ENCODE measurements at places on chromosomes 16 and 17. TPM values are rescaled to one million over a fixed set of nuclear protein-coding genes. Genes with fewer than 3 reads are reported as not detected.

- H3K27me3 ChIP-seq: peaks cover 3% of the 10 kb centered on the region
- H3K4me1 ChIP-seq: peaks cover 26% of the 10 kb centered on the region
- H3K36me3 ChIP-seq: no peaks in the 10 kb centered on the region
- H3K4me3 ChIP-seq: peak overlapping the region; percentile 83
- peak overlapping the region; percentile 86 for H3K27ac ChIP-seq
Observed at GRCh38 chr17:16215965-16216316, 607 bp upstream of the NCOR1 start.

UMOD gene
- not detected for total RNA-seq

DNA sequence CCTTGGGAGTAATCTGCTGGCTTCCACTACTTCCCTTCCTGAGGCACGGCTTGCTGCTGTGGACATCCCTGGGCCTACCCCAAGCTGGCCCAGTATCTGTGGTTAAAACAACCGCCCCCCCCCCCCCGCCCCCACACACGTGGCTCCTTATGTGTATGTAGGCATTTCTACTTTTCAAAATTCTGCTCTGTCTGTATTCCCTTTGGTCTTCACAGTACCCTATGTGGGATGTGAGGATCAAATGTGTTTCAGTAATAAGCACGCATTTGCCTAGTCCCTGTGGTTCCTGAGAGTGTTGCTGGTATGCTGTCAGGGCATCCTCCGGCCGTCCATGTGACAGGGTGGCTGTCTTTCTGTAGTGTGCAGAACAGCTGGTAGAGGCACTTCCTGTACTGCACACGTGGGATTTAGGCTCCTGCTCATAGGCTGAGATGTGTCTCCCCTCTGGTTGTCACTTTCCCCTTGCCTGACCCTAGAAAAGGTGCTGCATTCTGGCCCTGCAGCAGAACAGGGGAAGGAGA, 2.2 kb downstream of the NT5M start:
- no peak for DNase-seq
- H3K4me3 ChIP-seq: no peak overlapping the region
- H3K27ac ChIP-seq: no peak overlapping the region
- H3K27me3 ChIP-seq: peaks cover 6% of the 10 kb centered on the region
- peaks cover 17% of the 10 kb centered on the region for H3K4me1 ChIP-seq

GRCh38 chr17:21194703-21195102, 19.3 kb downstream of the TMEM11 start:
- peaks cover 7% of the 10 kb centered on the region for H3K27me3 ChIP-seq
- no peak for DNase-seq
- H3K36me3 ChIP-seq: peaks cover 53% of the 10 kb centered on the region
- no peak overlapping the region for H3K4me3 ChIP-seq
- no peak overlapping the region for H3K27ac ChIP-seq
- peaks cover 29% of the 10 kb centered on the region for H3K4me1 ChIP-seq

DNA sequence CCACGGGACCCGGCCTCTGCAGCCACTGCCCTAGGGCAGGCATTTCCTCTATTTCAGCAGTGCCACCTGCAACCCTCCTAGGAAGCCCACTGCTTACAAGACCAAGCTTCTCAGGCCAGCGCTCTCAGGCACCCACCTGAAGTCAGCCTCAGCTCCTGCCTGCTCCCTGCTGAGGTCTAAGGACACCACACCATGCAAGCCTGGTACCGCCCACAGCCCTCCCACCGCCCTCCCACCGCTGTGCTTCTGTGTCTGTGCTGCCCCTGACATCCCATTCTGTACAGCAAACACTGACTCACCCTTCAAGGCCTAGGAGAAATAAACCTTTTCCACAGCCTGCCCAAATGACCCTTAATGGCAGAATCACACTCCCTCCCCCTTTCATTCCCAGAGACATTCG, 6.3 kb downstream of the CLUH start:
- peaks cover 13% of the 10 kb centered on the region for H3K27me3 ChIP-seq
- H3K4me3 ChIP-seq: peak overlapping the region; percentile 37
- H3K36me3 ChIP-seq: peaks cover 10% of the 10 kb centered on the region
- DNase-seq: no peak
- peaks cover 9% of the 10 kb centered on the region for H3K4me1 ChIP-seq

PCGF2 gene
- 79.4 TPM for total RNA-seq

KRT33A gene
- total RNA-seq: not detected

- no peaks in the 10 kb centered on the region for H3K4me1 ChIP-seq
- no peaks in the 10 kb centered on the region for H3K27me3 ChIP-seq
- H3K36me3 ChIP-seq: peaks cover 5% of the 10 kb centered on the region
- H3K27ac ChIP-seq: no peak overlapping the region
Observed at GRCh38 chr16:58284469-58284868, 10.4 kb downstream of the PRSS54 start.

GRCh38 chr17:81966343-81967243, 5.6 kb upstream of the NOTUM start:
- no peaks in the 10 kb centered on the region for H3K36me3 ChIP-seq
- peaks cover 23% of the 10 kb centered on the region for H3K27me3 ChIP-seq
- no peak overlapping the region for H3K4me3 ChIP-seq
- no peaks in the 10 kb centered on the region for H3K4me1 ChIP-seq

- no peak for DNase-seq
- no peak overlapping the region for H3K4me3 ChIP-seq
- H3K4me1 ChIP-seq: peaks cover 4% of the 10 kb centered on the region
- H3K36me3 ChIP-seq: peaks cover 6% of the 10 kb centered on the region
- H3K27me3 ChIP-seq: peaks cover 12% of the 10 kb centered on the region
- no peak overlapping the region for H3K27ac ChIP-seq
Observed at GRCh38 chr16:67750466-67750865, 31.4 kb upstream of the GFOD2 start.

CNEP1R1 gene
- total RNA-seq: 32.7 TPM

MPV17L gene
- 0.26 TPM for total RNA-seq

SSTR5 gene
- total RNA-seq: not detected

DNA sequence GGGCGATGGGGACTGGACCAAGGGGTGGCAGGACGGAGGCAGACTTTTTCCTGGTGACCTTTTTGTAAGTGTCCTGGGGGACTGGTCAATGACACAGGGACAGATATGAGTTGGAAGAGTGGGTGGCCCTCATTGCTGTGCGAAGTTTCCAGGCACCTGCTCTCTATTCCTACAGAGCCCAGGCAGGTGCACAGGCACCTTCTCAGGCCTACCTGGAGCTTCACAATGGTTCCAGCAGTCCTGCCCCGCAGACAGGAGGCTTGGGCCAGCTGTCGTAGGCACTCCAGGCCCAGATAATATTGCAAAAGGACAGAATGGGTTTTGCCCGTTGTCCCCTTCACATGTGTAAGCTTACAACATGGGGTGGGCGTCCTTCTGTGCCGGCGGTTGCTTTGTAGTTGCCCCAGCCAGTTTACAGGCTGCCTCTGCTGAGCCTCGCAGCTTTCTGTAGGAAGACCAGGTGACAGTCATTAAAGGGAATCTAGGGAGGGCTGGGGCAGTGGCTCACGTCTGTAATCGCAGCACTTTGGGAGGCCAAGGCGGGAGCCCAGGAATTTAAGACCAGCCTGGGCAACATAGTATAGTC, 84.3 kb downstream of the ARHGAP23 start:
- H3K4me3 ChIP-seq: no peak overlapping the region
- peaks cover 29% of the 10 kb centered on the region for H3K27me3 ChIP-seq
- H3K4me1 ChIP-seq: peaks cover 26% of the 10 kb centered on the region

SMIM36 gene
- total RNA-seq: not detected

GRCh38 chr16:27780468-27781194, 230.7 kb downstream of the KATNIP start:
- no peaks in the 10 kb centered on the region for H3K36me3 ChIP-seq

GRCh38 chr16:63192980-63193379, 1156.7 kb upstream of the CDH8 start:
- peaks cover 2% of the 10 kb centered on the region for H3K27me3 ChIP-seq
- no peak overlapping the region for H3K4me3 ChIP-seq
- H3K27ac ChIP-seq: no peak overlapping the region
- no peaks in the 10 kb centered on the region for H3K4me1 ChIP-seq
- no peaks in the 10 kb centered on the region for H3K36me3 ChIP-seq
- no peak for DNase-seq

GRCh38 chr16:57071831-57072582, 20.4 kb upstream of the CPNE2 start:
- H3K36me3 ChIP-seq: no peaks in the 10 kb centered on the region
- H3K4me3 ChIP-seq: no peak overlapping the region
- H3K27ac ChIP-seq: peak overlapping the region; percentile 15

CCL3 gene
- total RNA-seq: not detected

DNA sequence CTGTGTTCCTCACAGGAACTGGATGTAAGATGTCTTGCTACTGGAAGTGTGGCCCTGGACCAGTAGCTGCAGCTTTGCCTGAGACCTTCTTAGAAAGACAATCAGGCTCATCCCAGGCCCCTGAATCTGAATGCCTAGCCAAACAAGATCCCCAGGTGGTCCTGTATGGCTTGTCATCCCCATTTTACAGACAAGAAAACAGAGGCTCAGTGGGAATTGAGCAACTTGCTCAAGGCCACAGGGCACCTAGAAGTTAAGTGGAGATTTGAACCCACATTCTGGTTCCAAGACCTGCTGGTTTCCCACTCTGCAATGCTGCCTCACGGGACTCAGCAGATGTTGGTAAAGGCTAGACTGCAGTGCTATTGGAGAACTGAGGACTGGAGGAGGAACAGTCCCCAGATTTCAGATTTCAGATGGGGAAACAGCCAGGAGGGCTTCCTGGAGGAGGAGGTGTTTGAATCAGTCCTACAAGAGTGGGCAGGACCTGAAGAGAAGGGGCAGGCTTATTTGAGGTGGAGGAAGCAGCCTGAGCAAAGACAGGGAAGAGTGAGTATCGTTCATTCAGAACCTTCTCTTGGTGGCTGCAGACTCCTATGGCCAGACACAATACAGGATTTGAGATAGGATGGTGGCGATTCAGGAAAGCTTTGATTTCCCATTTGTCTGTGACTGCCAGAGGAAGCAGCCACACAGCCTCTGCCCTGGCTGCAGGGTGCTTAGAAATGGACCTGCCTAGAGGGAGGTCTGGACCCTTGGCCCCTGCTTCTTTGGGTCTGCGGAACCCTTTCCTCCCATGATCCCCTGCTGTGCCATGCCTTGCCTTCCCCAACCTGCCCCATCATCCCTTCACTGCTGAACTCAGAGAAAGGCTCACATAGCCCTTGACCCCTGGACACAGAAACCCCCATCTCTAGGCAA, 233.4 kb upstream of the NLRP1 start:
- no peak overlapping the region for H3K4me3 ChIP-seq
- no peaks in the 10 kb centered on the region for H3K27me3 ChIP-seq
- no peaks in the 10 kb centered on the region for H3K36me3 ChIP-seq
- no peak for DNase-seq

CCL17 gene
- not detected for total RNA-seq

USP43 gene
- 0.90 TPM for total RNA-seq

GRCh38 chr16:4987250-4987579, 29.1 kb downstream of the SEC14L5 start:
- H3K4me1 ChIP-seq: no peaks in the 10 kb centered on the region
- no peak overlapping the region for H3K27ac ChIP-seq
- H3K36me3 ChIP-seq: no peaks in the 10 kb centered on the region

DNA sequence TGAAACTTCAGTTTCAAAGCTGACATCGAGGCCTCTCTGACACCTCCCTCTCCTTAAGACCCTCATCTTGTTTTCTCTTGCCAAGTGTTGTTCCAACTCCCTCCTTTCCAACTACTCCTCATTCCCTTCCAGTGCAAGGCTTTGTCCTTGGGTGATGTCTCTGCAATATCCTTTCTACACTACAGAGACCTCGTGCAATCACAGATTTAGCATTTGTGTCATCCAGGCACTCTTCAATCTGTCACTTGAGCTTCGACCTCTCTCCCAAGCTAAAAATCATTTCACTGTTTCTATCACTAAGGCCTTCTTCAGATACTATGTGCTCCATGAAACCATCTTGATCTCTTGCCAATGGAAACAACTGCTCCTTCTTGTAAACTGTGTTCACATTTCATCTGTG, 31.6 kb downstream of the TEKT3 start:
- H3K27me3 ChIP-seq: peaks cover 3% of the 10 kb centered on the region
- H3K36me3 ChIP-seq: peaks cover 6% of the 10 kb centered on the region
- no peak overlapping the region for H3K27ac ChIP-seq

C16orf90 gene
- total RNA-seq: not detected

GRCh38 chr17:64022611-64023063, 2.2 kb upstream of the ICAM2 start:
- H3K27me3 ChIP-seq: no peaks in the 10 kb centered on the region
- no peak overlapping the region for H3K27ac ChIP-seq
- no peaks in the 10 kb centered on the region for H3K36me3 ChIP-seq
- DNase-seq: no peak

CFAP97D1 gene
- 0.10 TPM for total RNA-seq

C16orf95 gene
- total RNA-seq: 6.5 TPM

DNA sequence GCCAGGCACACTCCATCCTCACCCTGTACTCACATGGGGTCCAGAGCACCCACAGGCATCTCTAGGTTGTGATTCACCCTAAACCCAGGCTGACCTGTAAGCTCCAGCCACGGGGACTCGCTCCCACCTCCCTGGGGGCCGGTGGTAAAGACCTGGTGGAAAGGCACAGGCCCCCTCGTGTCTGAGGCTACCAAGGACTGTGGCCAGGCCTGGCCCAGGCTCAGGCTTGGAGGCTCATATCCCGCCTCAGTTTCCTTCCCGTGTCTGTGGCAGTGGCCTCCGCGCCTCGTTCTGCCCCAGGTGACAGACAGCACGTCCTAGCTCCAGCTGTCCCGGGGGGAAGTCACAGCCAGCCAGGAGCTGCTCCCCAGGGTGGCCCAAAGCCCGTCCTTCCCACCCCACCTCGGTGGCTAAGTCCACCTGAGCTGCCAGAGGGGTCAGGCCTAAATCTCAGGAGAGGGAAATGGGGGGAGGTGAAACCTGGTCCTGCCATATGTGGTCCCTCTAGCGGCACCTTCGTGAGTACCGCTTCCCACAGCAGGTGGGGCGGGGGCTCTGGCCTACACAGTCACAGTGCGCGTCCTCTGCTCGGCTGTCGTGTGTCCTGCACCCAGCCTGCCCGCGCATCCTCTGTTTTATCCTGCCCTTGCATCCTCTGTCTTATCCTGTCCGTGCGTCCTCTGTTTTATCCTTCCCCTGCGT, 12.6 kb downstream of the CDH15 start:
- no peak for DNase-seq
- no peak overlapping the region for H3K27ac ChIP-seq
- peaks cover 4% of the 10 kb centered on the region for H3K4me1 ChIP-seq
- no peak overlapping the region for H3K4me3 ChIP-seq
- H3K36me3 ChIP-seq: no peaks in the 10 kb centered on the region
- H3K27me3 ChIP-seq: peaks cover 12% of the 10 kb centered on the region

- H3K4me3 ChIP-seq: no peak overlapping the region
- peaks cover 2% of the 10 kb centered on the region for H3K27me3 ChIP-seq
- DNase-seq: no peak
- H3K36me3 ChIP-seq: peaks cover 35% of the 10 kb centered on the region
- no peak overlapping the region for H3K27ac ChIP-seq
Observed at GRCh38 chr16:84082110-84082509, 34.6 kb downstream of the MBTPS1 start.

GRCh38 chr16:9138731-9139501, 47.5 kb downstream of the HAPSTR1 start:
- no peaks in the 10 kb centered on the region for H3K36me3 ChIP-seq
- H3K4me1 ChIP-seq: peaks cover 5% of the 10 kb centered on the region
- peaks cover 3% of the 10 kb centered on the region for H3K27me3 ChIP-seq
- DNase-seq: peak; percentile 88
- H3K4me3 ChIP-seq: no peak overlapping the region
- no peak overlapping the region for H3K27ac ChIP-seq
